ENCODE measurements at places on chromosomes 7 and 10. TPM values are rescaled to one million over a fixed set of nuclear protein-coding genes. Genes with fewer than 3 reads are reported as not detected.

ADCY1 gene
- 50.7 TPM for total RNA-seq

FXYD4 gene
- total RNA-seq, result not detected

NPFFR1 gene
- total RNA-seq, result not detected

AOAH gene
- 0.28 TPM for total RNA-seq

NOS3 gene
- 102 TPM for total RNA-seq

CAMK2B gene
- 0.23 TPM for total RNA-seq

CD36 gene
- total RNA-seq, result 3.8 TPM

KLF14 gene
- total RNA-seq, result not detected

KNDC1 gene
- total RNA-seq, result 1.3 TPM

SH3PXD2A gene
- 59.9 TPM for total RNA-seq

SCART1 gene
- total RNA-seq, result 0.36 TPM

ACSL5 gene
- total RNA-seq, result 0.64 TPM

TFAM gene
- total RNA-seq, result 39.4 TPM

TAS2R5 gene
- 1.9 TPM for total RNA-seq

PIP4K2A gene
- 110 TPM for total RNA-seq

LLCFC1 gene
- not detected for total RNA-seq

GRID1 gene
- 0.26 TPM for total RNA-seq

MARVELD1 gene
- total RNA-seq, result 21.0 TPM

ASNS gene
- total RNA-seq, result 7.1 TPM

MMP21 gene
- total RNA-seq, result not detected

GSTO2 gene
- total RNA-seq, result 5.9 TPM

LIPN gene
- total RNA-seq, result not detected

PLXNA4 gene
- total RNA-seq, result 3.5 TPM

LRGUK gene
- 0.64 TPM for total RNA-seq

BICC1 gene
- 1.1 TPM for total RNA-seq

ELN gene
- 44.8 TPM for total RNA-seq
